ENCODE measurements at places on chromosomes 4 and X.

- no peak for DNase-seq
Observed at GRCh38 chr4:83862471-83862870, 326.6 kb downstream of the GPAT3 start.

DNA sequence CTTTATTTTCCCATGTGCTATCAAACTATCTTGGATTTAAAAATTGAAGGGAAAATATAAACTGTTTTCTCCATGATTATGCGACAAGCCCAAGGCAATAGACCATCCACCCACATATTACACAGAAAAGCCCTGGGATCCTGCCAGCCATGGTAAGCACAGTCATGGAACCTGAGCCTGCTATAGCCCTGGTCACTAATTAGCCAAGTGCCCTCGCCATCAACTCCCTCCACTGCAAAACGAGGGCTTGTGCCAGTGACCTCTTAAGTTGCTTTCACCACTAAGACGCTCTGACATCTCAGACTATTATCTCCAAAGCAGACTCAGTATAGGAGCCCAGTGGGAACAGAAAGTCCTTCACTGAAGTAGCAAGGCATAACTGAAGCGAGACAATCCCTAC lies 69.2 kb downstream of the NLGN4X start:
- DNase-seq: no peak

GRCh38 chr4:3206439-3207100 lies 42.4 kb upstream of the MSANTD1 start:
- DNase-seq: no peak

DNA sequence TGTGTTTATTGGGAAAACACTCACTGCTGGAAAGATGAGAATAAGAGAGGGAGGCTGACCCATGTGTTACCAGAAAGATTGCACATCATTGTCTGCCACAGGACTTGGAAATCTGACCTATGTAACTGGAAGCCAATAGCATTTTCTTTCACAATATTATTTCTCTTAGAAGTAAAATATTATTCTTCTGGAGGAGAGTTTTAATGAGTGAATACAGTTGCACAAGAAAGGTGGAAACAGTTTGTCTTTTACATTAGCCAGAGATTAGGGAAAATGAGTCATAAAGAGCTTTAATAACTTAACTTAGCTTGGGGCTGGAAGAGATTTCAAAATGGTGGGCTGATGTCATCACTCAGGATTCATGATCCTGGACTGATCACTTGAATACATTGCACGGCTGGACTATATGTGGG lies 31.5 kb upstream of the LNX1 start:
- DNase-seq: no peak

GRCh38 chr4:111666826-111667360 lies 478.4 kb upstream of the FAM241A start:
- DNase-seq: no peak

DNA sequence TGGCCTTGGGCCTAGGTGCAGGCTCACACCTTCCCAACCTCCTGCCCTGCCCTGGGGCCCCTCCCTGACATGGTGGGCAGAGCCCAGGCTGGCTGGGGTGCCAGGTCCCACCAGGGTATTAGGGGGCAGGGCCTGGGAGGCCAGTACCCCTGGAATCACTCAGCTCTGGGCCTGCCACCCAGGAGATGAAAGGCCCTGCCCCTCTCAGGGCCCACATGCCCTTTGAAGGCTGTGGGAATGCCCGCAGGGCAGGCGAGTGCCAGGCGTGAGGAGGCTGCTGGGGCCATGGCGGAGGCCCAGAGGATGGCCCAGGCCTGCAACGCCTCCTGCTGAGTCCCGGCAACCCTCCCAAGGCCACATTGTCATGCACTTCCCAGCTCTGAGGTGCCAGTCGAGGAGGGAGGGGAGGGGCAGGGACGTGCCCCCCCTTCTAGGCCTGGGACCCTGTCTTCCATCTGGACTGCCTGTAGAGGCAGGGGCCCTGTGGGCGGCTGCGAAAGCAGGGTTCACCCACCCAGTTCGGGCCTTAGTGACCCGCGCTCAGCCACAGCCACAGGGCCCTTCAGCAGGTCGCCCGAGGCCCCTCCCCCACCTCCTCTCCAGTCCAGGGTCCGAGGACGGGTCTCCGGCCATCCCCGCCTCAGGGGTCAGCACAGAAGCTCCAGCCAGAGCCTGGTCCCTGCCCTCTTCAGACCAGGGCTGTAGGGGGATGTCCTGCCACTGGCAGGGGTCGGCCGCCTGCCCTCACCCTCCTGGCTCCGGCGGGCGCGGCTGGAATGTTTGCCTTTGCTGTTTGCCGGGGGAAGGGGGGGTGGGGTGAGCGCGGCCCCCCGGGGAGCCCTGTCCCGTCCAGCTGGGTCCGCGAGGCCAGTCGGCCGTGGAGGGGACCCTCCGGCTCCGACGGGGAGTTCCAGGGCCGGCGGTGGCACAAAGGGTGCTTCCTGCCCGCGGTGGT lies 26.7 kb upstream of the FGFR3 start:
- no peak for DNase-seq

DNA sequence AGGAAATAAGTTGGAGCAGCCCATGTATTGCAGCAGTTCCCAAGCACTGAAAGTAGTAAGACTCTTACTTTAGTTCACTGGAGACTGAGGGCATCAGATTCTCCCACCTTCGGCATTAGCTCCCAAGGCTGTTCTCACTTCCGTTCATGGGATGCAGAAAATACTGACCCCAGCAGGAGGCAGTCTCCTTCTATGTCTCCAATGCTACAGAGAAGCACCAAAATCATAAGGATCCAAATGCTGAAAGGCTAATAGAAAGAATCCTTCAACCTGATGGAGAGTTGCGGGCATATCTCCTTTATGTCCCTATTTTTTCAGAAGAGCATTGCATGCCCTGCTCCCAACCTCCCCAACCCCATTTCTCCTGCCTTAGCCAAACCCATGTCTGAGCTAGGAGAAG lies 32.4 kb downstream of the ADH7 start:
- no peak for DNase-seq

GRCh38 chr4:5118994-5119835 lies 67.9 kb downstream of the STK32B start:
- DNase-seq: no peak

DNA sequence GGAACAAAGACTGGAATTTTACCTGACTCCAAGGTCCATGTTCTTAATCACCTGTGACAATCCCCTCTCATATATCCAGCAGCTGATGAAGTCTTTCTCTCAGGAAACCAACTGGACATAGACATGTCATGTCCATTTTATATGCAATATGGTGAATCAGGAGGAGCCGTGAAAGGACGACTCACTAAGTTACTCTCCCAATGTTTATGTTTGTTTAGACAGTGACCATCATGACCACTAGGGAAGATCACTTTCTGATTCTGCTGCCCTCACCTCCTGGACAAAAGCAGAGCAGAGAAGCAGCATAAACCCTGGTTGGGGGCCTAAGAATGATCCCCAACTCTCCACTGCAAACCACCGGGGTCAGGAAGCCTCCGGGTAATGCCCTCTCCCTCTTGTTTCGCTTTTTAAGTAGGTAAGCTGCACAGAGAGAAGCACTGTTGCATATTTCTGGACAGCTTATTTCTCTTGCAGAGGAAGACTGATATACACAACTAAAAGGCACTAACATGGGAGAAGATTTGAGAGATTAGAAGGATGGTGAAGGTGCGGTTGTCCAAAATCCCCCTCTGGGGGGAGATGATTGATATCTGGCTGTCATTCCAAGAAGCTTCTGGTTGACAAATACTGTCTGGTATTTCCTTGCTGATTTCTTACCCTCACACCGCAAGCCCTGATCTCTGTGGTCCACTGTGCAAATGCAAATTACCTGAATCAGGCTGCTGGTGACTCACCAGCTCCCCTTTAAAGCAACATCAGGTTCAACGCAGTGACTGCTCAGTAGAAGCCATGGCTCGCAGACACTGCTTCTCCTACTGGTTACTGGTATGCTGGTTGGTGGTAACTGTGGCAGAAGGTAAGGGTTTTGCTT lies at the start of gene ODAPH:
Gene ODAPH (plus strand): TSS at position 773 of the 871 bp plus-strand sequence. CDS start 17 bp downstream, at position 790.
- DNase-seq: no peak

- DNase-seq: no peak
Observed at GRCh38 chrX:41265615-41266014, 68.3 kb upstream of the DDX3X start.

GRCh38 chrX:53080628-53081580 lies 1.3 kb upstream of the TSPYL2 start:
- DNase-seq: no peak

- no peak for DNase-seq
Observed at GRCh38 chrX:57596109-57596508, 4.3 kb downstream of the ZXDB start.

GRCh38 chr4:29588617-29589016 lies 1131.6 kb upstream of the PCDH7 start:
- no peak for DNase-seq

- no peak for DNase-seq
Observed at GRCh38 chrX:150655788-150656187, 37.4 kb upstream of the MTMR1 start.

DNA sequence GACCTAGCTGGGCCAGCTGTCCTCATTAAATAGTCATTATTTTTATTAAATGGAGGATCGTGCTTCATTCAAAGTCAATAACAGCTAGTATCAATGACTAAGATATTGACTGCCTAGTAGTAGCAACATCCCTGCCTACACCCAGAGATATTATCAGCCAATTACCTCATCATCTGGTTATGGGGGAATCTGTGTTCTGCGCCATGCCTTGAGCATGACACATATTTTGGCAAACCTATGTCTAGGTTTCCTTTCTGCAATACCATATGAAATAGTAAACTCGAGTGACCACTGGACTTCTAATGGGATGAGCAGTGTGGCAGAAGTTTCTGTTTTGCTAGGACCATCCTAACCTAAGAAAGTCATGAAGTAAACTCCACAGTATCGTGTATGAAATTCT lies 50.0 kb upstream of the AADAT start:
- no peak for DNase-seq

DNA sequence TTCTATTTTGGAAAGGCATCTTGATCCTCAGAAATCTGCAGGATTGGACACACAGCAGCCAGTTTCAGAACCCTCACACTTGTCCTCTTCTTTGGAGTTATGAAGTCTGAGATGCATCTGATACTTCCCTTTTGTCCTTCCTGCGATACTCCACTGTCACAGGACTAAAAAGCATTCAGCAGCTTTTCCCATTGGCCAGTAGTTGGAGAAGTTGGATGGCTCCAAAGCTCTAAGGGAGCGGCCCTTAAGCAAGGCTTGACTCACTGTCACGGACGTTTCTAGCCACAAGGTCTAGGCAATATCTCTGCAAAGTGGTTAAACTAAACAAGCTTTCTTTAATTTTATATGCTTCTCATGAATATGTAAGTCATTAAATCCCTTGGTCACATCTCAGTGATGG lies 417.0 kb downstream of the AFF2 start:
- DNase-seq: no peak

DNA sequence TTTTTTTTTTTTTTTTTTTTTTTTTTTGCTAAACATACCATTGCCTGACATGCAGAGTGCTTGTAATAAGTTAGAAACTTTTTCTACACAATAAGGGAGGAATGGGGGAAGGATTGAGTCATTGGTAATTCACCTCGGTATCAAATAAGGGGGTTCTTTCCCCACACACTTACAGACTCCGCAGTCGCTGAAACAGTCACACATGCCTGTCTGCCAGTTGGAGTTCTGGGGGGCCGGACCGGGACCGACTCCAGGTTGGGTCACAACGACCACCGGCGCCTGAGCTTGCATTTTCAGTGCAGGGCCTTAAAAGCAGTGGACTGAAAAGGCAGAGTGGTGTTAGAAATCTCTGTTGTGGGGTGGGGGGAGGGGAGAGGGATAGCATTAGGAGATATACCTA lies 6.9 kb downstream of the PLAC8 start:
- DNase-seq: no peak

- no peak for DNase-seq
Observed at GRCh38 chrX:136907621-136908020, 27.1 kb upstream of the RBMX start.

- no peak for DNase-seq
Observed at GRCh38 chr4:4968161-4968725, 51.0 kb downstream of the CYTL1 start.

- DNase-seq: no peak
Observed at GRCh38 chrX:103630171-103630511, 1.4 kb downstream of the TCEAL1 start.

DNA sequence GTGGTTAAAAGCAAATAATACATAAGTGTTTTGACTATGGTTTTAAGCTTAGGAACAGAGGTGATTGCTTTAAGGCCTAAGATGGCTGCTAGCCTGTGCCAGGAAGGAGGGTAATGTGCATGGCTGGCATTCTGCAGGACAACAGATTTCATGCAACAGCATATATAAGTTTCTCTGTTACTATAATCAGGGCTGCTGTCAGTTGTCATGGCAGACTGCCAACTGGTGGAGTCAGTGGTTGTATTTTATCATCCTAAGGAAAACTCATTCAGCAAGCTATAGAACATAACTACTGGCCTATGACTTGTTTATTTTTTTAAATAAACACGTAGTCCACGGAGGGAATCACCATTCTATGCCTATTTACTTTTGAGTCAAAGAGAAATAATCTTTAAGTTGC lies 77.7 kb upstream of the DCAF8L1 start:
- no peak for DNase-seq

DNA sequence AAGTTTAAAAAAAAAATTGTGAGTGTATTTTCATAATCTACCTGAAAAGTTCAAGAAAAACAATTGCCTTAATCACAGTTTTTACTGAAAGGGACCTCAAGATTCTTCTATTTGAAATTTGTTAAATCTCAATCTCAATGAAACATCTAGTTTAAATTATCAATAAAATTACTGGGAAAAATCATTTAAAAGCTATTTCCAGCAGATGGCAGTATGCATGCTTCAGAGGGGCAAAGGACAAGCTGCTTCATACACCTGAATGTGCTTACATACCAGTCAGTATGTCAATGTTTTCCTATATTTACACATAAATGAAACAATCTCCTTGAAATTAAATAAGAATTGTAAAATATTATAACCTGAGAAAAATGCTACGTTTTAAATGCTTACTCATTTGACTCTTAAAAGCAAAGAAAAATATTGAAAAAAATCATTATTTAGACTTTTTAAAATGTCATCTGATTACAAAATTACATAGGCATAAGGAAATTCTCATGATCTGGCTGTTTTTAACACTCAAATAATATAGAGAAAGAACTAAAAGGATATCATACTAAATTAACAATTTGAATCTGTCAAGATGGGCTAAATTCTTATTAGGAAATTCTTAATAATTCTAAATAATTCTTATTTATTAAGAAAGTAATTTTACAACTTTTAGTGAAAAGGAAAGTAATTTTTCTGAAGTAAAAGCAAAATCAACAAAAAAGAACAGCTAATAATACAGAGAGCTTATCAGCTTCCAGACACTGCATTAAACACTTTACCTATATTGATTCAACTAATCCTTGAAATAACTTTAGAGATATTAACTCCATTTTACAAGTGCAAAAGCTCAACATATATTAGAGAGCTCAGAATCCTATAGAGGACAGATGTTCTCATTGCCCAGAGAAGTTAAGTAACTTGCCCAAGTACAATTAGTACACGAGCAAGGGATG lies 242.1 kb downstream of the ADAMTS3 start:
- DNase-seq: no peak

GRCh38 chrX:39631276-39632229 lies 466.2 kb downstream of the BCOR start:
- DNase-seq: no peak

Data from T1000 (cell line).